Daoy (cell line): ENCODE measurements at places on chromosomes 6 and 20. TPM values are rescaled to one million over a fixed set of nuclear protein-coding genes. Genes with fewer than 3 reads are reported as not detected.

- no peak for DNase-seq
Measured at GRCh38 chr6:123062670-123063069, 66.6 kb downstream of the CLVS2 start.

- no peak for DNase-seq
Measured at GRCh38 chr6:123913863-123914262, 110.2 kb downstream of the NKAIN2 start.

DNA sequence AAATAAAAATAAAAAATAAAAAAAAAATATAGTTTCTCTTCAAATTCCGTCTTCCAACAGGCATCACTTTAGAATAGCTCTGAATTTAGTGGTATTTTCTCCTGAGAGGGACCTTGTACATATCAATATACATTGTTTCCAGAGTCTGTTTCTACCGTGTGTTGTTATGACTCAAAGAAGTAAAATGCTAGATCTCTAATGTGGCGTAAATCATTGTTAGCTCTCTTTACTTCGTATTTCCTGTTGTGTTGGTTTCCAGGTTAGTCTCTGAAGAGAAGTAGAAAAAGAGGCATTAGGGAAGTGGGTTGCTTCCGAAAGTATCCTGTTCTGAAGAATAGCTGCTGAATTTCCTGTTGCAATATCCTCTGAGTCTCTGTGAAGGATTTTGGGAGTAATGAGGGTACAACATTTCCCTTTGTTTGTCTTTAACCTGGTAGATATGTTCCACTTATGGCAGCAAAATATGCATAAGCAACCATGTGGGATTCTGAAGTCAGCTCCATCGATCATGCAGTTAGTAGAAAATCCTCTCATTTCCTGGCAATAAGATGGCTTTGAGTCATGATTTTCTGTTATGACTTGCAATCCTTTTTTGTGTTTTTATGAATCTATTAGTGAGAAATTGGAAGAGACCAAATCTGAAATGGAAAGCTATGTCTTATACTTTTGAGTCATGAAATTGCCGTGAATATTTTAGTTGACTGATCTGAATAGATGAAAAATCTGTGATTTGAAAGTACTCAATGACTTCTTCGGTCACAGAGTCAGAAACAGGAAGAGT is 42.0 kb upstream of the MCHR2 start:
- DNase-seq, result peak; percentile 10

The RGS17 gene
- total RNA-seq, result 8.3 and 8.7 TPM in 2 replicates

DNA sequence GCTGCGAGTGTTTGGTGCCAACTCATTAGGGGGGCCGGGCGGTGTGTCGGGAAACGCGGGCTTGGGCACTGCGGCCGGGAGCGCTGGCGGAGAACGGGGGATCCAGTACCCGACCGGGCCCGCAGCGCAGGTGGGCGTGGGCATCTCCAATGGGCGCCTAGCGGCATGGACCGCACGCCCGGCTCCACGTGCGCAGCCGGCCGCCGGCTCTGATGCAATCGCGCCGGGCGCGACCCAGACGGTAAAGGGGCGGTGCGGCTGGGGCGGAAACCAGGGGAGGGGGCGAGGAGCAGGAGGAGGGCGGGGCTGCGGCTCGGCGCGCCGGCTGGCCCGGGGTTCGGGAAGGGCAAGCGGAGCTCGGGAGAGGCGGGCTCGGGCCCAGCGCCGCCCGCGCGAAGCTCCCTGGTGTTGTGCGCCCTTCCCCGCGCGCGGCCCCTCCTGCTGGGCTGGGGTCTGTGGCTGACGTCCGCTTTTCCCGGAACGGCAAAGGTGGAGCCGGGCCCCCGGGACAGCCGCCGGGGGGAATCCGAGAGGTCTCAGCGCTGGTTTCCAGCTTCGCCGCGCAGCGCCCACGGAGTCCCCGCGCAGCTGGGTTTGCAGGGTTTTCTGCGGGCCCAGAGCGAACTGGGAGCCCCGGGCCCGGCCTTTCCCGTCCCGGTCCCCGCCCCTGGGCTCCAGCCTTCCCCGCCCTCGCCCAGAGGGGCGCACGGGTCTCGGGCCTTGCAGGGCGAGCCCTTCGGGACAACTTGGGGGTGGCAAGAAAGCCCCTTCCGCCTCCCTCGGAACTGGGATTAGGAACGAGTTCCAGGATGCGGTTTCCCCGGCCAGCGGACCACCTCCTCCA is 867 bp downstream of the MTHFD1L start:
- DNase-seq, result peak; percentile 98

The SYCP2 gene
- total RNA-seq, result 1.7 TPM in 1 of 2 replicates, not detected in the other

GRCh38 chr6:110216140-110216539 is 35.9 kb downstream of the CDC40 start:
- no peak for DNase-seq

The SLC17A9 gene
- 0.33 and 0.91 TPM in 2 replicates for total RNA-seq

- no peak for DNase-seq
Measured at GRCh38 chr6:162705736-162706135, 21.8 kb downstream of the PRKN start.

GRCh38 chr20:40697541-40697940 is 8.5 kb upstream of the MAFB start:
- no peak for DNase-seq

DNA sequence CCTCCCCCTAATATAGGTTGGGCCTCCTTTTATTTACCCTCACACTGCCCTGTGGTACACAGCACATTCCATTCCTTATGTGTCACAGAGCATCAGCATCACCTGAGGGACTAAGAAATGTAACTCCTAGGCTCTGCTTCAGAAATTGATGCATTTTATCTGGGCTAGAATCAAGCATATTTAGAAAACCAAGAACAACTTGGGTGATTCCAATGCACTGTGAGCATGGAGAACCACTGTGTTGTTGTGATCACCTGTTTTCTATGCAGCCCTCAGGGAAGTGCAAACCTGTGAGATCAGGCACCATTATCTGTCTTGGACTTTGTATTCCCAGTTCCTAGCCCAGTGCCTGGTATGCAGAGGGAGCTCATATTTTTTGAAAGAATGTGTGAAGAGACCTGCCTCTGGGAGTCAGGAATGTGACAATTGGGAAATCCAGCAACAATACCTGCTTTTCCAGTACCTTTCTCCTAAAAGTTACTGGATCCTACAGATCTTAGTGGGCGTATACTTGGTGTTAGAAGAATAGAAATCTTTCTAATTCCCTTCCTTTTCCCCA is 7.0 kb downstream of the KAT14 start:
- DNase-seq, result no peak

The SIRPA gene
- total RNA-seq, result 7.2 and 11.5 TPM in 2 replicates

DNA sequence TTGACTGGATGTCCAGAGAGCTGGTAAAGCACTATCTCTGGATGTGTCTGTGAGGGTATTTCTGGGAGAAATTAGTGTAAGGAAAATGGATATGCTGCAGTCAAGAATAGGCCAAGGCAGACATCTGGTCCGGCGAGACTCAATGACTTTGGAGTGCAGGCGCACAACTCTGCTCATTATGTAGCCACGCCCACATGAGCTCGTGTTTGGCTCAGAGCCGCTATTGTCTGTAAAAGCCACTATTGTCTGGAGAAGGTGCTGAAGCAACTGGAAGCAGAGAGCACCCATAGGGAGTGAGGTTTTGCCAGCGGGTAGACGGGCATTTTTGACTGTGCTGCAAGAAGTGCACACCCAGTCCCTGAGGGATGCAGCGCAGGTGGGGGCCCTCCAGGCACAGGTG is 305.0 kb upstream of the POU3F2 start:
- DNase-seq, result no peak

DNA sequence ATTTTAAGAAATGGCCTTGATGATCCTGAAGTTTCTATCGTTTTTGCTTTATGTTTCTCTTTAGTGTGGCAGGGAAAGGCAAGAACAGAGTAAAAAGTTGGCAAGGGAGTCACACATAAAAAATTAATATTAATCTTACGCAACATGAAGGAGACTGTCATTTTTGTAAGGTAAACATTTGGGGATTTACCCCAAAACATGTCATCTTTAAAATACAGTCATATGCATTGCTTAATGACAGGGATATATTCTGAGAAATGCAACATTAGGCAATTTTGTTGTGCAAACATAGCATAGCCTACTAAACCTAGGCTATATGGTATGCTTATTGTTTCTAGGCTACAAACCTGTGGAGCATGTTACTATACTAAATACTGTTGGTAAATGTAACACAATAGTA is 5.4 kb downstream of the RBL1 start:
- no peak for DNase-seq

The DNPH1 gene
- total RNA-seq, result 57.3 and 66.3 TPM in 2 replicates

DNA sequence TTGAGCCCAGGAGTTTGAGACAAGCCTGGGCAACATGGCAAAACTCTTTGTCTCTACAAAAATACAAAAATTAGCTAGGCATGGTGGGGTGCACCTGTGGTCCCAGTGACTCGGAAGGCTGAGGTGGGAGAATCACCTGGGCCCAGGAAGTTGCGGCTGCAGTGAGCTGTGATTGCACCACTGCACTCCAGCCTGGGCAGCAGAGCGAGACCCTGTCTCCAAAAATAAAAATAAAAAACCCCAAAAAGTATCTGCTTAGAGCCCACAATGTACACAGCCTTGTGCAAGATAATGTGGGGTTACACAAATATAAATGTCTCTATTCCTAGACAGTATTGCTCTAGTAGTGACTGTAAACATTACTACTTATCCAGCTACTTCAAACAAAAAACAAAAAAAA is 5.9 kb downstream of the ESF1 start:
- DNase-seq, result no peak

The TREM2 gene
- total RNA-seq, result not detected in 2 replicates

DNA sequence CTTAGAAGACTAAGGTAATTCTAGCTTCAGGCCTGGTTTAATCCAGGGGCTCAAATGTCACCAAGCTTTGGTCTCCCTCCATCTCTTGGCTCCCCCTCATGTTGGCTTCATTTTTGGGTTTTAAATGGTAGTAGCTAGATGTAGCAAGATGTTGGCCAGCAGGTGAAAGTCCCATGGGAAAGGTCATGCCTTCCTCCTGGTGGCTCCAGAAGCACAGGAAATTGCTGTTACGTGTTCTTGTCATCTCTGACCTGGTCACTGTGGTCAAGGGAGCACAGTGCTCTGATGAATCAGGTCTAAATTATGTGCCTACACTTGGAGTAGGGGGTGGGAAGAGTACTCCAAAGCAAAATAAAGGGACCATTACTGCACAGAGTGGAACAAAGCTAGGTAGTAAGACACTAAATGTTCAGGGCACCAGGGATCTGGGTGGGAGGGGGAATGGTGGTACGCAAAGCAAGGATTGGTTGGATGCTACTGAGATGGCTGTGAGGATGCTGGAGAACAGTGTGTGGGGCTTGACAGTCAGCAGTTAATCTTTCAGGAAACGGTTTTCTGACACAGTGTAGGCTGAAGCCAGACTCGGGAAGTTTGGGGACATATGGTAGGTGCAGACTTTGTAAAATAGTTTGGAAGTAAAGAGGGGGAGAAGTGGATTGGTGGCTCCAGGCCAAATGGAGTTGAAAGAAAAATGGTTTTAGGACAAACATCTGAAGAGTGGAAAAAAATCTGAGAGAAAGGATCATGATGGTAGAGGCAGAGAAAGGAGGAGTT is 30.1 kb downstream of the CDS2 start:
- DNase-seq, result peak; percentile 19
